ENCODE measurements at places on chromosomes 1 and 21.

DNA sequence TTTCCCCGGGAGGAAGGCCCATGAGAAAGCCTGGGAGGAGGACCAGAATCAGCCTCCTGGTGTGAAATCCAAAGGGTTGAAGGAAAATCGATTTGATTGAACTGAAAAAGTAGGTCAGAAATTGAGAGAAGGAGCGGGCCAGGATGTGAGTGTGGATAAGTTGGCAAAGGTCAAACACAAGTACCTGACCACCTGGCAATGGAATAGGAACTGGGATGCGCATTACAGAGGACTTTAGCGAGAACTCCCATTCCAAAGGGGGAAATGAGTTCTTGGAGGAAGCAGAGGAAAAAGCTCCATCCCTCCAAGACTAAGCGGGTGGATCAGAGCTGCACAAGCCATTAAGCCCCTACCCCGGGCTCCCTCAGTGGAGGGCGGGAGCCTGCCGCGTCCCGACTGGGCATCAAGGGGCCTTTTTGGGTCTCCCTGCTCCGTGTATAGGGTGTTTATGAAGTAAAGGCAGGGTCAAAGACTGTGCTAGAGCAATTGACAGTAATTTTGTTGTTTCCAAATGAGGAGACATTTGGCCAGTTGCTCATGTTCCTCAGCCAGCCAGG is 56.4 kb downstream of the TGFB2 start:
- DNase-seq = no peak

- DNase-seq = no peak
These were observed 197.3 kb upstream of the SGIP1 start for GRCh38 chr1:66336641-66336990.

- no peak for DNase-seq
These were observed 4.3 kb upstream of the DPYD start for GRCh38 chr1:97925151-97925550.

- no peak for DNase-seq
These were observed 308.5 kb downstream of the MRPL39 start for GRCh38 chr21:25298512-25299491.

DNA sequence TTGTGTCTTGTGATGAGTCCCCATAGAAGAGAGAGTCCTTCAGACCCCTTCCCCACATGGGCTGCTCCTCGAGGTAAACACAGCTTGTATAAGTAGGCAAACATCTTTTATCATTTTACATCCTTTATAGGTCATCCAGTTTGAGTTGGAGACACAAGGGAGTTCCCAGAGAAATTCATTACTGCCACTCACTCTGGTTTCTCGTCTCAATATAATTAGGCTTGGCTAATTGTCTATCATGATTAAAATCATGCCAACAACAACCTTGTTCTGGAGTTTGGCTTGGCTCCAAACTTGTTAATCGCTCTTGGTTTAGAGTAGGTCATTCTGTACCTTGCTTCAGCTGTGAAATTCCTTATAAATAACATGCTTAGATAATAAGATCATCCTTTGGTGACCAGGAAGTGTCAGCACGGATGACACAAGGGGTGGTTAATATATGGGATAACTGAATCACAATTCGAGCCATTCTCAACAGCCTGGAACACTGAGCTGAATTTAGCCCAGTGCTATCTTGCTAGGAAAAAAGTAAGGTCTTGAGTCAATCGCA is 70.7 kb upstream of the DAB1 start:
- no peak for DNase-seq

- DNase-seq = peak; percentile 60
These were observed 67.3 kb upstream of the CNTN2 start for GRCh38 chr1:204975568-204976235.

DNA sequence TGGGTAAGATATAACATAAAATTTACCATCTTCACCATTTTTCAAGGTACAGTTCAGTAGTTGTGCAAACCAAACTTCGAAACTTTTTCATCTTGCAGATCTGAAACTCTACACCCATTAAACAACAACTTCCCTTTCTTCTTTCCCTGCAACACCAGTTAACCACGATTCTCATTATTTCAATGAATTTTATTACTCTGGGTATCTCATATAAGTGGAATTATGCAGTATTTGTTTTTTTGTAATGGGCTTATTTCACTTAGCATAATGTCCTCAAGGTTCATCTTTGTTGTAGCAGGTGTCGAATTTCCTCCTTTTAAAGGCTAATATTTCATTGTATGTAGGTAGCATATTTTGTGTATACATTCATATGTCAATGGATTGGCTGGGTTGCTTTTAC is 146.1 kb downstream of the SPATA46 start:
- DNase-seq = no peak

- DNase-seq = no peak
These were observed 7.4 kb downstream of the HMCN1 start for GRCh38 chr1:185741551-185741950.

- peak; percentile 71 for DNase-seq
These were observed 67.1 kb downstream of the UBE2T start for GRCh38 chr1:202274611-202275010.

GRCh38 chr1:89063094-89063493 is 1.9 kb downstream of the GBP1 start:
- DNase-seq = no peak

DNA sequence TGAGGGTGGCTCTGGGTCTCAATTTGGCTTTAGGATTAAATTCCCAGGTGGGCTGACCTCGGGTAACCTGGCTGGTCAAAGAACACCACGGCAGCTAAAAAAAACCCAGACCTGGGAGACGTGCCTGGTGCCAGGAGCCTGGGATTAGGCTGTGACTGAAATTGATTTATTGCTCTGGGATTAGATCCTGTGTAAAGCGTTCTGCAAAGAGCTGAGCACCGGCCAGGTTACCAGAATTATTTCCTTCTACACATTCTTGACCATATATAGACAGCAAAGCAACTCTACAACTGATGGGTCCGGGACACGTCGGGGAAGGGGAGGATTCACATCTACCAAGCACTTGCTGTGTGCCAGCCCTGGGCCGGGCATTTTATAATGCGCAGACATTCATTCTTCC is 45.2 kb downstream of the TMCO4 start:
- DNase-seq = no peak

DNA sequence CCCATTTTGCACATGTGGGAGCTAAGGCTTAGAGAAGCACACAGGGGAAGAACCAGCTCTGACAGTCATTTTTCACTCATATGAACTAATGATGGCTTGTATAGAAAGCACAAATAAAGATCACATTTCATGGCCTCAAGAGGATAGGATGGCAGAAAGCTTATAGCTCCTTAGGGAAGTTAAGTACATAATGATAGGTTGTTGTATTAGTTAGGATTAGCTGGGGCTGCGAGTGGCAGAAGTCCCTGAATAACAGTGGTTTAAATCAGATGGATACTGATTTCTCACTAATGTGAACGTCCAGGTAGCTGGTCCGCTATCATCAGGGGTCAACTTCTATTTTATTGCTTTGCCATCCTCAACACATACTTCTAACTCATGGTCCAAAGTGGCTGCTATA is 284.0 kb downstream of the RPS6KC1 start:
- DNase-seq = no peak

- no peak for DNase-seq
These were observed 1369.4 kb upstream of the PRMT6 start for GRCh38 chr1:105686874-105687690.

GRCh38 chr1:183734543-183735036 is 70.3 kb upstream of the RGL1 start:
- DNase-seq = no peak

GRCh38 chr1:7387053-7387927 is 383.8 kb upstream of the VAMP3 start:
- peak; percentile 1 for DNase-seq

DNA sequence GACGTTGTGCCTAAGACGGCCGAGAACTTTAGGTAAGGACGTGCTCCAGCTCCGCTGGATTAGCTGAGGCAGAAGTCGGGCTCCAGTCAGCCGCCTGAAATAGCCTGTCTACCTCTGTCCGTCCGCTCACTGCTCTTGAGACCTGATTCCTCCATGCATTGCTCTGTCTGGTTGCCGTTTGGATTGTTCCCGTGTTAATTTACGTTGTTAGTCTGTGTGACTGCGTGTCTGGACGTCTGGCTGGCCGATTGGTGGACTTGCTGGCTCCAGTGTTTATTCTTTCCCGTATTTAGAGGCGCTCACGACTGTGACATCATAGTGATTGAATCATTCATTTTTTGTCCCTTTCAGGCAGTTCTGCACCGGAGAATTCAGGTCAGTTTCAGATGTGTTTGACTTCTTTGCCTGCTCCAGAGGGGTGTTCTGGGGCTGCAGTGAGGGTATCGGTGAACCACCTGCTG is 684 bp downstream of the PPIH start:
- DNase-seq = no peak

GRCh38 chr1:6445062-6445763 is 20.6 kb downstream of the ESPN start:
- peak; percentile 52 for DNase-seq

GRCh38 chr1:245645894-245646293 is 491.1 kb downstream of the KIF26B start:
- DNase-seq = no peak

DNA sequence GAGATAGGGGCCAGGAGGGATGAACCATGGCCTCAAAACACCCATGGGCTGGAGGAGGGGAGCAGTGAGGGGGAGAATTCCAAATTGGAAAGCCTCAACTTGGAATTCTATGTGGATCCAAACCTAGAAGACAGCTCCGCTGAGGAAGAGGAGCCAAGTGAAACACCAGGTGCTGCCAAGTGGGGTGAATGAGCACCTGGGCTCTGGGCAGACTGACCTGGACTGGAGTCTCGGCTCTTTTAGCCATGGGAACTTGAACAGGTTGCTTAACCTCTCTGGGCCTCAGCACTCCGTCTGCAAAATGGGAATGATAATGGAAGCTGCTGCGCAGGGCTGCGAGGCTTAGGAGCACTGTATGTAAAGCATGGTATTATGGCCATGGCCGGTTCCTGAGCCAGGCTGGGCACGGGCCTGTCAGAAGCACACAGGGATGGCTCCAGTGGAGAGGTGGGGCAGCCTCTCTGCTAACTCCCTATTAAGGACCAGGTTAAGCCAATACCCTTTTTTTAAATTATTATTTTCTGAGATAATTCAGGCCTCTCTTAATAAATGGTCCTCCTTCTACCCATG is 81.5 kb downstream of the SYT2 start:
- DNase-seq = no peak

DNA sequence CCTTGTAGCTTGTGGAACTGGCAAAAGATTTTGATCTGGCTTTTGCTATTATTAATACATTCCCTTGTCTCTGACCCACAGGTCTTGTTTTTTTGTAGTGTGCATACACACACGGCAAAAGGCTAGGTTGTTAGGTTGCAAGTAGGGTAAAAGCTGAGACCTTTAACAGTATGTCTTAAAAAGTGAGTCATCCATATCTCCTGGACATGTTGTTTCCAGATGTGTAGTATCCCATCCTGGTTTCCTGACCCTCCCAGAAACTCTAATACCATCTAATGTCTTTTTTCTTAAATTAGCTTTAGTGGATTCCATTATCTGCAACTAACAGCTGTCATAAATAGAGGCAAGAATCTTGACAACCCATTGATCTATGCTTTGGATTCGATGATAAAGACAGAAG is 14.7 kb downstream of the OVGP1 start:
- DNase-seq = no peak

DNA sequence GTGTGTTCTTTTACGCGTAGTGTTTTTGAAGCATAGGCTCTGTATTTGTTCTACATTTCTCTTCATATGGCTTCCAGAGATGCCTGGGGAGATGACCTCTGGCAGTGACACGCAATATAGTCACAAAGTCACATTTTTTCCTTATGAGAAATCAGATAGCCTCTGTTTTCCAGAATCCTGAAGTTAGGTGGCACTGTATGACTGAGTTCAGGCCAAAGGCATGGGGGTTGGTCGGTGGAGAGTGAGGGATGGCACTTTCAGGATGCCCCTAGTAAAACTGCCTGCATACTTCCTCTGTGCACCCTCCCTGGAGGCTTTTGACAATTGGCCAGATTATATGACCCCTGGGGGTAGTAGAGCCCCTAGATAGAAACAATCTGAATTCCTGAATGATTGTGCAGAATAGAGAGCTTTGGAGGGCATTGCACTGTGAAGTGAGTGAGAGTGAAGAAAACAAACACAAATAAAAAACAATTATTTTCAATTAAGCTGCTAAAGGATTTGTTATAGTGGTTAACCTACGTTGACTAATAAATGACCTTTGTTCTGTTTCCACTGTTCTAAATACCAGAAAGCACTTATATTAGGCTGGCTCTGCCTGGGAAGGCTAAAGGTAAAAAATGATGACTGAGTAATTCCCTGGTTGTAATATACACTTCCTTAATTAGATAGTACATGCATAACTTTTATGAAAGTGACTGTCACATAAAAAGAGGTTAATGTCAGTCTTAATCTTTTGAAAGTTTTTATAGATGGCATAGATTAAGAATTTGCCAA is 1660.8 kb downstream of the PLA2G4A start:
- DNase-seq = no peak

DNA sequence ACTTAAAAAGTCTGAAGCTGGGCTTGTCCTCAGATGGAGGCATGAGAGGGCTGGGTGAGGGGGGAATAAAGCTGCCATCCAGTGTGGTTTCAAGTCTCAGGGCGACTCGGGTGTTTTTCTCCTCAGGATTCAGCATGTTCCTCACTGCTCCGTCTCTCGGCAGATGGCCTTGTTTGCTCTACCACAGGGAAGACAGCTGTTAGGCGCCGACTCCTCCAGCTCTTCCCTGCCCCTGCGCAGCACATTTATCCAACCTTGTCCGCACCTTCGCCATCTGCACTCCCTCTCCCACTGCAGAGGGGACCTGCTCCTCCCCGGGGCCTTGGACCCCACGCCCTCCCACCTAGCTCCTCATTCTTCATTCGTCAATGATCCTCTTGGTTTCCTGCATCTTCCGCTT is 16.6 kb upstream of the S100A11 start:
- DNase-seq = no peak

- no peak for DNase-seq
These were observed 10.1 kb downstream of the CYP4A11 start for GRCh38 chr1:46931151-46931550.
